Endothelial cell (in vitro differentiated cells): ENCODE measurements at places on chromosomes 2 and 18.

DNA sequence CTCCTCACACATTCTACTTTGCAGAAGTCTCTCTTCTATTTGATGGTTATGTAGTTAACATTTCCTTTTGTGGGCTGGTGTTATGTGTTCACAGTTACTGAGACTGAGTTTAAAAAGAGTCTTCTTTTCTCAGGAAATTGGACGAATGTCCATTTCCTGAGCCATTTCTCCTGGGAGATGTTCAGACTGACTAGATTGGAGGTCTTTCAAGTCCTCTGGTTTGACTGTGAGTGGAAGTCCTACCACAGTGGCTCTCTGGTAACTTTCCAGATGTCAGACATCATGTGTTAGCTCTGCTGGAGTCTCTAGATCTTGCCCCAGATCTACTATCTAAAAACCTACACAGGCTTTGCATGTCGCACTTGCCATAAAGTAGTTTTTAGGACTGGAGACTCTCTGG, 116.0 kb downstream of the GALR1 start:
- DNase-seq: no peak

DNA sequence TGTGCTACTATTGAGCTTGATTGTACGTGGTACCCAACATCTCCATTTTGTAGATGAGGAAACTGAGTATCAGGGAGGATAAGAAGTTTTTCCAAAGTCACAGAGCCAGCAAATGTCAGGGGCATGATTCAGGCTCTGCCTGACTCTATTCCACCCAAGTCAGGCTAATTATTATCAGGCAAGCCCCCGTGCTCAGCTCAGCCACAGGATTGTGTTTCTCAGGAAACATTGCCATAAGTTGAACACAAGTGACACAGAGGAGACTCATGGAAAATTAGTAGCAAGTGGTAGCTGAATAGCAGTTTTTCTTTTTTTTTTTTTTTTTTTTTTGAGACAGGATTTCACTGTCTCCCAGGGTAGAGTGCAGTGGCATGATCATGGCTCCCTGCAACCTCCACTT, 260.5 kb downstream of the C1D start:
- DNase-seq: no peak

DNA sequence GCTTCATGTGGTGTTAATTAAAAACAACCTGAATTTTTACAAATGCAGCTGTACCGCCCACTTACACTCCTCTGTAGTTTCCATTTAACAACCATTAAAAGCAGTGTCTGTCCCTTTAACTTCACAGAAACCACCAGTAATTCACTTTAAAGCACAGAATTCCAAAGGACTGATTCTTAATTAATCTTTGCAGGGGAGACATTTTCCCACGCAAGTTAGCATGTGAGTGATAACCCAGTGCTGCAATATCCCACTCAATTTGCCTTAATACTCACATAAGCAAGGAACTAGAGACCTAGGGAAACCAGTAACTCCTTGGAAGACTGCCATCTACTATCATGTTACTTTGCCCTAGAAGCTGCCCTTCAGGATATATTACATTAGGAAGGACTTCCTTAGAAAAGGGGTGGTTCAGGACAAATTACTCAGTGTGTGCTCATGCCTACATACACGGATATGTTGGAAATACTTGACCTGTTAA, 102.3 kb downstream of the OSR1 start:
- DNase-seq: no peak

DNA sequence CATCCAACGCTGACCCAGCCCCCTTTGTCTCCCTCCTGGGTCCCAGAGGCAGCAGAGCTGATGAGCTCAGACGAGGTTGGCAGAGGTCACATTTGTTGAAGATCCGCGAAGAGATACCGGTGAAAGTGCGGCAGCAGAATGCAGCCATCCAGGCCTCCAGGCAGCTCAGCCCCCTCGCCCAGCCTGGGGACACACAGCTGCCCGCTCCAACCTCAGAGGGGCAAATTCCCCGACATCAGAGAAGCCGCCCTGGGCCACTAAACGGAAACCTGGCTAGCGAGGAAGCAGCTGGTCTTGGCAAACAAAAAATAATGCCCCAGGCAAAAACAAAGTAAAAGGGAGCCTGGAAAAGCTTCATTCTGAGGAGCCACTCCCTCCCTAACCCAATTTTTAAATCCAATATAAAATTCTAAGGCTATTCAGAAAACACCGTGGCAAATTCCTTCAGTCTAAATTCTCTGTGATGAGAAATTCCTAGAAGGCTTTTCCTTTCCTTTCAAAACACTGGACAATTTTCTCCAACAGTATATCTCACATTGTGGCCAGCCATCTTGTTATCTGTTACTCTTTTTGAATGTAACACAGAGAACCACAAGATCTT, 262.4 kb downstream of the SS18 start:
- no peak for DNase-seq

GRCh38 chr2:191404568-191404991, 159.4 kb downstream of the MYO1B start:
- no peak for DNase-seq

DNA sequence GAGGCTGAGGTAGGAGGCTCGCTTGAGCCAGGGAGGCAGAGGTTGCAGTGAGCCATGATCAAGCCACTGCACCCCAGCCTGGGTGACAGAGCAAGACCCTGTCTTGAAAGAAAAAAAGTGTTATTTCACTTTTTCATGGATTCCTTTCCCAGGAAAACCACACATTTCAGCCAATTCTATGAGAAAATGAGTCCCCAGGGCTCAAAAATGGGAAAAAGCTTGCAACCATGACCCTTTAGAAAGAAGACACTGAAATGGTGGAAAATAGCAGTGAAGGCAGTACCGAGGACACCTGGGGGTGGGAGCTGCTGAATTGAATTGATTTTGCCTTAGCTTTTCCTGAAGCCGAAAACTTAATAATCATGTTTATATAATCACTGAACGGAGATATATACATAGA, 284.2 kb upstream of the HDAC4 start:
- no peak for DNase-seq

DNA sequence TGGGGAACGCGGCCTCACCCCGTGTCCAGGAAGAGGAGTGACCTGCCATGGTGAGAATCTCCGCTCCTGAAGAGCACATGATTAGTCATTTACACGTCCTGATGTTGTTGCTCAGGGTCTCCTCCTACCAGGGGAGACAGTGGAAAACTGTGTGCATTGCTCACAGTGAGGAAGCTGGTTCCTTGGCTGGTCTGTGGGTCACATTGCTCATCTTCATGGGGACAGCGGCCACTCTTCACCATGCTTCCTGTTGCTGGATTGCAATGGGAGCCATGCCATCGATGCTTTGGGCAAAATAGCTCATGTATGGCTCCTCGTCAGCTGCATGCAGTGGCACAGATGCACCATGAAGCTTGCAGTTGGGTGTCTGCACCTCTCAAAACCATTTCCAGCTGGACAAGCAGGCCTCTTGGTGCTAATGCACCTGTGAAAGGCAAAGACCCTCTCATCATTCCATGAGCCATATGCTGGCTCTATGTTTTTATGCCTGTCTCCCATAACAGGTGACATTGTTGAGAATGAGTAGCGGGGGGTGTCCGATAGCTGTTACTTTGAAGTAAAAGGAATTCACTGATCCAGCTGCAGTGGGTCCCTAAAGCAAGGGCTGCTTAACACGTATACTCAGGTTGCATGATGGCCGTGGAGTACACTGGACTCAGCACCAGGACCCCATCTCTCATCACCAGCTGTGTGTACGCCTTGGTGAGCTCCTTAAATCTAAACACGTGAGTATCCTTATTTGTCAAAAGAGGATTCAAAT, 135.0 kb upstream of the ALKAL2 start:
- no peak for DNase-seq

DNA sequence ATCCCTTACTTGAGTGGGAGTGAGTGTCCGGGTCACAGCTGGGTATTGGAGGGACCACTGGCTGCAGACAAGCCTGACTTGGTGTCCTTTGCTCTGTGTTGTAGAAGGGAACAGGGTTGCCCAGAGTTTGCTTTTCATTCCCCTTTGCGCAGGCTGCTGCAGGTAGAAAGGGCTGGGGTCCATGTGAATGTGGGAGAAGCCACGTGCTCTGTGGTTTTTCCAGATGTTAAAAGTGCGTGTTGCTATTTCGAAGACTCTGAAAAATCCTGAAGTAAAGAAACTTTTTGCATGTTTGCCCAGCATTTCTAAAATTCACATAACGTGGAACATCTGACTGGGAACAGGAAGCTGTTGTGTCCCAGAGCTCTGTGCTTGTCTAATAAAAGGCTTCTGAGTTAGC, 28.8 kb downstream of the GLI2 start:
- no peak for DNase-seq

GRCh38 chr2:53740170-53740569, 27.4 kb upstream of the CHAC2 start:
- no peak for DNase-seq

DNA sequence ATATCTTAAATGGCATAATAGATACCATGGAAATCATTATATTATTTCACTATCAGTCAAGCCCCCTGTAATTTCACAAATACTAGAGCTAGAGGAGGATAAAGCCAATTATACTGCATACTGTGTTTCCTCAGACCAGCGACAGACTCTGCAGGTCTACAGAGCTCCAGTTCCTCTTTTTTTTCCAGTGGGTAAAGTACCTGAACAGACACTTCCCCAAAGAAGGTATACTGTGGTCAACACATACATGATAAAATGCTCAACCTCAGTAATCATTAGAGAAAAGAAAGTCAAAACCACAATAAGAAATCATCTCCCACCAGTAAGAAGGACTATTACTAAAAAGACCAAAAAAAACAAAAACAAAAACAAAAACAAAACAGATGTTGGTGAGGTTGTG, 44.6 kb downstream of the SCN7A start:
- DNase-seq: no peak

- no peak for DNase-seq
Measured at GRCh38 chr2:11805920-11806319, 59.5 kb downstream of the LPIN1 start.

DNA sequence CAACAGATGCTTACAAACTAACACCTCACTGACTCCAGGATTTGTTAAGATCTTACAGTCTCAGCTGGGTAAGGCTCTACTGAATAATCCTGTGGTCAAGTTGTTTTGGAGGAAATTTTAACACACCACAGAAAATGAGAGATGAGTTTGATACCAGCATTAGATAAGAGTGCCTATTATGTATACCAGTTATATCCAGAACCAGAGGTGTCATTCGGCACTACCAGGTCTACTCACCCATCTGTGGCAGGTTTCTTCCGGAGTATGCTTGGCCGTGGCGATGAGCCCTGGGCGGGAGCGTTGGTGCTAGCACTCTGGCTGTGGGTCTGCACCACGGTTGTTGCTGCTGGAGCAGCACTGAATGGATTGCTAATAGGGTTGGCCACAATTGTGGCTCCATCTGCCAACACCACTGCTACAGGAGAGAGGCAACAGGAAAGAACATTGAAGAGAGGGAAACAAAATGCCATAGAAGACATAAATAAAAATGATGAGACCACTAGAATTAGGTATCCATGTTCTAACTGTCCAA, 41.2 kb downstream of the SAP130 start:
- DNase-seq: no peak

DNA sequence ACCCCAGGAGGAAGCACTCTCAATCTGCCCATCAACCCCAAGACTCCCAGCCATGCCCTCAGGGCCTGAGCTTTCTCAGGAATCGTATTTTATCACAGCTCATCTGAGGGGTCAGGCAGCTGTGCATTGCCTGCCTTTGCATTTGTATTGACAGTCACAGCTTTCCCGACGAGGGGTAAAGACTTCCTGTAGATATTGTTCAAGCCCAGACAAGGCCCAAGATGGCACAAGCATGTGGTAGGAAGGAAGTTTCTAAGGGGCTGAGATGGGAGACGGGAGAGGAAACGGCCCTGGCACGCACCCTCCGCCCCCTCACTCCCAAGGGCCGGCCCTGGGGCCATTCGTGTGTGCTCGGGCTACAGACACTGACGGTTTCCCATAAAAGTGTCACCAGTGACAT, 34.2 kb upstream of the PRLH start:
- no peak for DNase-seq

DNA sequence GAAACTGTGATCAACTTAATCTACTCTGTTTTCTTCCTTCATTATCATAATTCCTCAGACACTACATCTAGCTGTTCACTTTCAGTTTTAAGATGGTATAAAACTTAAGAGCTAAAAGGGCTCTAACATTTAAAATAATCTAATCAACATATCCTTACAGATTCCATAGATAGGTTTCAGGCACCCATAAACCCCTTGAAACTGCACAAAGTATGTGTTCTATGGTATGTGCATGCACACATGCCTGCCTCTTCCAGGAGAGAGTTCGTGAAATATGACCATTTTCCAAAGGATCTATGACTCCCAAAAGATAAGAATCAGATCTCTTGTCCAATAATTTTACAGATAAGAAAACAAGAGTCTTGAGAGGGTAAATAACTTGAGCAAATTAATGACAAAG, 59.4 kb downstream of the CUL3 start:
- DNase-seq: no peak

DNA sequence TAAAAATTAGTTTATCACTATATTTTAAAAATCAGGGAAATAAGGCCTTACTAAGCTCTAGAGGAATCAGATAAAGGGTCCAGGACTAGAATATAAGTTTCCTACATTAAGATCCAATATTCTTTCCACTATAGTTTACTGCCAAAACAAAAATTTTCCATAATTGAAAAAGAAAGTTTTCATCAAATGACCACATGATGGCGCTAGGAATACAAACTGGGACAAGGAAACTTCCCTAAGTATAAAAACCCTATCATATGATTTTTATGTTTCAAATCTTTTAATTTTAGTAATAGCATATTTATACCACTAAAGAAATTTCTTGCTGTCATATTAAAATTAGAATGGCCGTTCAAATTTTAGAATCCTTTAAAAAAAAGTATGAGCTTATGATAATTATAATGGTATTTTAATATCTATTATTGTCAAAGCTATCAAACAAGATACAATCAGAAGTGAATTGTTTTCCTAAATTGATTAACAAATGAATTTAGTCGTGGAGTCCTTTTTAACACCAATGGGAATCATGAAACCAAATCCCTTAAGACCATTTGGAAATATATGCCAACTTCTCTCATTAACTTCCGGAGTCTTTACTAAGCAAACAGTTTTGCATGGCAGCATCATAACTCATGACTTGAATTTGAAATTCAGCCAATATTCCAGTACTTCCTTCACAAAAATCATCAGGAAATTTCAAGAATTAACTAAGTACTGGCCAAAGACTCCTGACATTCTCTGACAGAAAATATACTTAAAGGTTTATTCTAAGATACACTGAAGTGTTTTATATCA, 70.3 kb downstream of the SCN1A start:
- DNase-seq: no peak

- DNase-seq: no peak
Measured at GRCh38 chr2:197867624-197868023, 63.2 kb downstream of the PLCL1 start.

DNA sequence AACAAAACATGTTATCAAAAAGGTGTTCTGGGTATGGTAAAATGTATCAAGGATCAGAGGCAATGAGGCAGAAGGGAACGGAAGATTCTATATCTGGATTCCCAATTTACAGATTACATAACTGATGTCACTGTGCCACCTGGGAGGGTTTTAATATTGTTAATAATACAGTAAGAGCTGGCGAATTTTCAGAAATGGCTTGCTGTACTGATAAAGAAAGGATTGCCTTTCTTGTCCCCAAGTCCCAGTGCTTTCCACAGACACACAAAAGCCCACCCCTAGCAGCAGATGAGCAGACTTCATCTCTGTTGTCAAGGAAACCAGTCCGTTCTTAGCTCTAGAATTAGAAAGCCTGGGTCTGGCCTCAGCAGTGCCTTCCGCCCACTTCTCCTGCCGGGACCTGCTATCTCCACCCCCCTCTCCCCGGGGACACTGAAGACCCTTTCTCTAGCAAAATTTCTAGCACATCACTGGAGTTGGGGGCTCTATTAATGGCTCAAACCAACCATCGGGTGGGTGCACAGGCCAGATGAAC, 34.3 kb downstream of the ADD2 start:
- no peak for DNase-seq
